Nucleus accumbens (tissue), 56 donors: ENCODE measurements at places on chromosomes 2 and 18.
A peak's percentile ranks its signal among the peaks of the same experiment; 100 is the strongest.

- peak; percentile 64 for DNase-seq
These were observed 140.0 kb downstream of the MEIS1 start for GRCh38 chr2:66574701-66575624.

- no peak for DNase-seq
These were observed 199.5 kb downstream of the TWIST2 start for GRCh38 chr2:239047420-239047819.

GRCh38 chr2:207801259-207801658 lies 31.6 kb upstream of the FZD5 start:
- DNase-seq, result no peak

DNA sequence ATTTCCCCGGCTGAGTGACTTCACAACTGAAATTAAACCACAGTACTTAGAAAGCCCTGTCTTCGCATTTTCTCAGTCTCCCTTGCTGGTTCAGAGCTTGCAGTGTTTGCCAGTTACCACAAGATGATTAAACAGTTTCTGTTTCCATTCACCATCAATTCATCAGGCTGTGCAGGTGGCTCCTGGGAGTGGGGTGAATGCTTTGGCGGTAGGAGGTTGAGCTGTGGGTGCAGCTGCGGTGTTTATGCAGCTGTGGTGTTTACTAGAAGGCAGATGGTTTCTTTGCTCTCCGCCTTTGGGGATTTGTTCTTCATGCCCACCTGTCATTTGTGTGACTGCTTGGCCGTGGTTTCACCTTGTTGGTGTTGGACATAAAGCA lies 16.1 kb downstream of the ACOXL start:
- DNase-seq, result no peak

GRCh38 chr18:35495536-35496314 lies 2.0 kb downstream of the INO80C start:
- DNase-seq, result no peak
